GM12864 (cell line): ENCODE measurements at places on chromosomes 3 and 15.

- DNase-seq, result no peak
Measured at GRCh38 chr15:64236156-64236894, 73.5 kb upstream of the PPIB start.

DNA sequence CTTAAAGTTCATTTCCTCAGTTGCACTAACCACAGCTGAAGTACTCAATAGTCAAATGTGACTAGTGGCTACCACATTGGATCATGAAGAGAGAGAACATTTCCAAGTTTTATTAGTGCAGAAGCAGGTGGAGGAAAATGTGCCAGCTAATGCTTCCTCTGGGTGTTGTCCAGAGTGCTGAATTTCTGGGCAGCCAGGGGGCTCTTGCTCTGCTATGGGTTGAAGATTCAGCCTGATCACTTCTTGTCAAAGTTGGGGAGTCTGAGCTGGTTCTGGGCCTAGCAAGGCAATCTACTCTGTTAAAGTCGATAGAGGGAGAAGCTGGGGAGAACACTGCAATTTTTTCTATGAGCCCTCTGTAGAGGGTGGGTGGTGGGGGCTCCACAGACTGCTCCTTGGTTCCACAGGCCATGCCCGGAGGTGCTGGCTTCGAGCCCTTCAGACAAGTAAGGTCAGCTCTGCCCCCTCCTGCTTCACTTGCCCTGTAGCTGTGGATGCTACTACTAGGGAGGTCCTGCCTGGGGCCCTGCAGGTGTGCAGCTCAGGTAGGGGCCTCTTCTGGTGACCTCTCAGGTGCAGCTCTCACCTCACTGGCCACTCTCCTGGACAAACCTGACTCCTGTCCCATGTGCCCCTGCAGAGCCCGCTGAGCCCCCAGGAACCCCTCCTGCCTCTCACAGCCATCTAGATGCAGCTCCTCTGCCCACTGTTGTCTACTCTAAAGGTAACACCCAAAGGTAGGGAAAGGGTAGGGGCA lies 8.2 kb downstream of the ALG3 start:
- DNase-seq, result no peak

DNA sequence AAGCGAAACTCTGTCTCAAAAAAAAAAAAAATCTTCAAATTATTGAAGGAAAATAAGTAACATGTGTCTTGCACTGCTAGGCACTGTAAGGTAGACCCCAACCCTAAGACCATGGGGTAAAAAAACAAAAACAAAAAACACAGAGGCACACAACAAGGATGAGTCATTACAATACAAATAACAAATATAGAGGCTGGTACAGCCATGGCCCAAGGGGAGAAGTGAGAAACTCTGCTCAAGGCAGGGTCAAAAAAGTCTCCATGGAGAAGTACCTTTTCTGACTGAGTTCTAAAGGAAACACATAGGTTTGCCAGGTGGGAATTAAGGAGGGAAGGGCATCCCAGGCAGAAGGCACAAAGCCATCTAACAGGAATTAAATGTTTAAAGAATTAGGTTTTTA lies 54.5 kb downstream of the TOP2B start:
- no peak for DNase-seq

- DNase-seq, result no peak
Measured at GRCh38 chr3:141737678-141738021, 448 bp upstream of the RNF7 start.

DNA sequence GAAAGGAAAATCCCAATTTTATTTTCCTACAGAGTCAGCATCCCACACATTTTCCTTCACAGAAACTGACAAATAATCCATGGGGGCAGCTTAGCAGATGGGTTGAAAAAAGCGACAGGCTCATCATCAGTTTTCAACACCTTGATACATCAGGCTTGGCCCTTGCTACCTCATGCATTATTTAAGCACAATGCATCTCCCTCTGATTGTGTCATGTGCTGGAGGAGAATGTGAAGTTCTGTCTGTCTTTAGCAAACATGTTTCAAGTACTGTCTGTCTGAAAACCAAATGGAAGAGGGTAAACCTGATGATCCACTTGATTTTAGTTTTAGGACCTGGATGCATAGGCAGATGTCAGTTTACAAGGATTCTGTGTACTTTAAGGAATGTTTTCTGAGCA lies 128.6 kb upstream of the ADAMTS9 start:
- no peak for DNase-seq

- DNase-seq, result no peak
Measured at GRCh38 chr3:114994554-114995341, 152.3 kb downstream of the ZBTB20 start.

DNA sequence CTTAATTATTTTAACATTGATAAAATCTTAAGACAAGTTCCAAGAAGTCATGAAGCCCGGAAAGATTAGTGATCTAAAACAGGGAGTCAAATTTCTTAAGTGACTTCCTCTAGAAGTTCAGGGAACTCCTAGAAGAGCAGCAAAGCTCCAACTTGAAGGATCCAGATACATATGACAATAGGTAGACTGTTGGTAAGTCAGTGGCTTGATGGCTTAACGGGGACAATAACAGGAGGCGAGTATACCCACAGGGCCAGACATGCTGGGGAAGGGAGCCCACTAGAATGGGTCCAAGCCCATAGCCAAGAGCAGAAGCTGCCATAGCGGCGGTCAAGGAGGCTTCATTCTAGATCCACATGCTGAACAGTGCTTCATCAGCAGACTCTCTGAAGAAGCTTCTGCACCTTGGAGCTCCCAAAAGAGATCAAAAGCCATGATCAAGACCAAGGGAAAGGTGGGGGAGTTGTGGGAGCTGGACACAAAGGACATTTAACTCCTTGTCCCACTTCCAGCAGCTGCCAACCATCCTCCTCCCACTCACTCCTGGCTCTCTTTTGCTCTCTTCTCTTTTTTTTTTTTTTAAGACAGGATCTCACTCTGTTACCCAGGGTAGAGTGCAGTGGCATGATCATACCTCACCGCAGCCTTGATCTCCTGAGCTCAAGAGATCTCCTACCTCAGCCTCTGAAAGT lies 10.2 kb upstream of the CA12 start:
- no peak for DNase-seq

- DNase-seq, result no peak
Measured at GRCh38 chr3:188160751-188161150, 6.8 kb downstream of the LPP start.

- DNase-seq, result no peak
Measured at GRCh38 chr3:150077107-150077506, 106.4 kb upstream of the PFN2 start.

DNA sequence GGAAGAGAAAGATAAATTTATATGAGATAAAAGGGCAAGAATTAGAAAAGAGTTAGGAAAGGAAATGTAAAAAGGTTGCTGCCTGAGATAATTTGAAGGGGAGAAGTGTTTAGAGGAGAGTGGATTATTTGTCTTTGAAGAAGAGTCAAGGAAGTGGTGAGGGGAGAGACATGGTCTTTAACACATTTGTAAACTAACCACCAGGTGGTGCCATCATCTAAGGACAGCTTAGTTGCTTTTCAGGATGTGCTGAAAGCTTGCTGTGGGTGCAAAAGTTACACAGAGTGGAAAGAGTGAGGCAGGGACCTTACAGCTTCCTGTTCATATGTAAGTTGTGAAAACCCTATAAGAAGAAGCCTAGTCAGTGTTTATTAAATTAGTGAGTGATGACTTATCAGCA lies 114.1 kb upstream of the DNAJC19 start:
- DNase-seq, result peak; percentile 4

DNA sequence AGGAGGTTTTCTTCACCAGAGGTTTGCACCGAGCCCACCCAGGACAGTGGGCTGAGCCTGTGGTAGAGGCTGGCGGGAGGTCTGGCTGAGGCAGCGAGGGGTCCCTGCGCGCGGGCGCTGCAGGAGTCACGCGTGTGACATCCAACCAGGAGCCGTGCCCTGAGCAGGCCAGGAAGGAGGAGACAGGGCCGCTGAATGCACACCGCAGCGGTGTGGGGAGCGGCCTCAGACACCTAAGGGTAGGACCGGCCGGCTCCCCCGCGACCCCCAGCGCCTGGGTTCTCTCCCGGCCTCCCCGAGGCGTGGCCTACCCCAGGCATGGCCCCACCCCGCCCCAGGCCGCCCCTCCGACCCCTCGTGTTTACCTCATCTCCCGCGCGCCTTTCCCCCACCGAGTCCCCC lies 412 bp downstream of the SLC41A3 start:
- no peak for DNase-seq

- no peak for DNase-seq
Measured at GRCh38 chr3:38549957-38550840, 54.1 kb downstream of the EXOG start.

- DNase-seq, result no peak
Measured at GRCh38 chr3:144643771-144644198, 672.2 kb downstream of the DIPK2A start.

DNA sequence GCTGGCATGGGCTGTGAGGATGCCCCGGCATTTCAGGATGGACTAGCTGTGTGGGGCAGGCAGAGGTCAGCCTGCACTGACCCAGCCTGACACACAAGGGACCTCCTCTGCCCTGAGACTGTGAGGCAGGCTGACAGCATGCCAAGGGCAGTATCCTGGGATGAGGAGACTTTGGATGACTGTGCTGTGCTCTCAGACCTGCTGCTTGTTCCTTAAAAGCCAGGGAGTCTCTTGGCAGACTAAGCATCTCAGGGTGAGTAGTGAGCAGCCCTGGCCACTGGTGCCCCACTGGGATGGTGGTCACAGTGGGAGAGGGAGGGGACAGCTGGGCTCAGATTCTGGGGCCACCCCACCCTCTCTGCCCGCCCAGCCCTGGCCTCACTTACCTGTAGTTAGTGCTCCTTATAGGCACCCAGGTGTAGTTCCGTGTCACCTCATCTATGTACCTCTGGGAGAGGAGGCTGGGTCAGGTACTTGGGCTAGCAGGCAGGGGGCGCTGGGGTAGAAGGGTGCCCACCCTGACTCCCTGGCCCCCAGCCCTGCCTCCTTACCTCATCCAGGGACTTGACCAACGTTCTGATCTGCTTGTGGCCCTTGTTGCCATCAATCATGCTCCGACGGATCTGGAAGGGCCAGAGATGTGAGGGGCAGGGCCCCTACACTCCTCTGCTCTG lies 16.1 kb upstream of the TMEM115 start:
- DNase-seq, result no peak

- DNase-seq, result no peak
Measured at GRCh38 chr3:114234745-114235144, 2.6 kb downstream of the ZNF80 start.

- DNase-seq, result no peak
Measured at GRCh38 chr3:126149960-126150515, 30.3 kb downstream of the ALDH1L1 start.

GRCh38 chr15:36755341-36756000 lies 176.0 kb downstream of the CDIN1 start:
- no peak for DNase-seq

DNA sequence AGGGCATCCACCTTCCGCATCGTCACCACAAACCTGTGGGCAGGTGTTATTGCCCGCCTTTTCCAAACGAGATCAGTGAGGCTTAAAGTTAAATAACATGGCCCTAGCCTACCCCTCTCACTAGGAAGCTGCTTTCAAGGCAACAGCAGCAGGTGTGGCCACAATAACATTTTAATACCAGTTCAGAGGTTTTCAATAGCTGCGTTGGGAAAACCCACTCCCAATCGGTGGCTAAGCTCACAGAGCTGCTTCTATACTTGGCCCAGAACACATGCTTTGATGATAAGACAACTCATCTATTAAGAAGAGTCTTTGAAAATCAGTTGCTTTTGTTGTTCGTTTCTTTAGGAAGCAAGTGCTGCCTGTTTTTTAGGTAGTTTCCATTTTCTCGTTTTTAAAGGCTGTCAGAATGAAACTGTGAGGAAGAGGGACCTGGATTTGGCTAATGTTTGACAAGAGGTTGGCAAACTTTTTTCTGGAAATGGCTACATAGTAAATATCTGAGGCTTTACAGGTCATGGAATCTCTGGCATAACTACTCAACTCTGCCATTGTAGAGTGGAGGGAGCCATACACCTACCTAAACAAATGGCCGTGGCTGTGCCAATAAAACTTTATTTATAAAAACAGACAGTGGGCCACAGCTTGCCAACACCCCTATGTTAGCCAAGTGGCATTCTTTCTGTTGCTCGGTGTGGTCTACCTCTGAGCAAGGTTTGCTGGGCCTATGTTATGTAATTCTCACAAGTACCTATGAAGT lies 179.6 kb downstream of the FEZF2 start:
- DNase-seq, result no peak

- DNase-seq, result no peak
Measured at GRCh38 chr3:168870892-168871291, 775.2 kb upstream of the GOLIM4 start.

- no peak for DNase-seq
Measured at GRCh38 chr3:184784731-184785500, 27.1 kb upstream of the VPS8 start.

DNA sequence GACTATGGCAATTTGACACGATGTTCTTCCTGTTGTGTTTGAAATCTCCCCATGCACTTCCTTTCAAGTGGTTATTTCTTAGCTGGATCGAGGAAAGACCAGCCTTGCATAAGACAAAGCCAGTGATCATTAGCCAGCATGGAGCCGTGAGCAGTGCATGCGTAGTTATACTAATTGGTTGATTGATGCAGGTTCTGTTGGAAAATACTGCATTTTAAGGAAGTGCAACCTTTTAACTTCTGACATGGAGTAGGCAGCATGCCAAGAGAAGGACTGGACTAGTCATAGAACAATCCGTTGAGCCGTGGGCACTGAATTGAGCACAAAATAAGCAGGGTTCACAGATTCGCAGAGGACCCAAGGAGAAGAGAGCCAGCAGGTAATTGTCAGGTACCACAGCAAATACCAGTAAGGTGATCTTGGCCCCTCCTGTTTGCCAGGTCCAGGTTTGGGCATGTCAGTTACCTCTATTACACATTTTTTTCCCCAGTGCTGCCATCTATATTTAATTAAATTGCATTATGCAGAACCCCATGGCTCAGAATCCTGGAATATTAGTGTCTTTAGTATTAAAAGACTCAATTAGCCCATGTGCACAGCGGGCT lies 29.0 kb upstream of the BCL6 start:
- DNase-seq, result no peak

- no peak for DNase-seq
Measured at GRCh38 chr3:45120359-45121158, 25.6 kb downstream of the CDCP1 start.

GRCh38 chr15:31483053-31483985 lies 156.7 kb downstream of the KLF13 start:
- no peak for DNase-seq

DNA sequence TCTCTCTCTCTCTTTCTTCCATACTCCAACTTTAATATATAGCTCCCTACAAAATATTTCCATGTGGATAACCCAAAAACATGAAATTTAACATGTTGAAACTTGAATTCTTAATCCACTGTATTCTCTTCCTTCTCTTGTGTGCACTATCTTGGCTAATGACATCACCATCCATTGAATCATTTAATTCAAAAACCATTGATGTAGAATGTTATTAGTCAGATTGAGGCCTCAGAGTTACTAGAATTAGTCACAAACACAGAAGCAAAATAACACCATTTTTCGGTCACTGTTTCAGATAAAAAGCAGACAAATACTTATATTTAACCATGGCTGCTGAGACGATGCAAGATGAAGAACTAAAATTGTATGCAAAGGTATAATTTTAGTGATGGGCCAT lies 256.9 kb upstream of the LRRC3B start:
- DNase-seq, result no peak

DNA sequence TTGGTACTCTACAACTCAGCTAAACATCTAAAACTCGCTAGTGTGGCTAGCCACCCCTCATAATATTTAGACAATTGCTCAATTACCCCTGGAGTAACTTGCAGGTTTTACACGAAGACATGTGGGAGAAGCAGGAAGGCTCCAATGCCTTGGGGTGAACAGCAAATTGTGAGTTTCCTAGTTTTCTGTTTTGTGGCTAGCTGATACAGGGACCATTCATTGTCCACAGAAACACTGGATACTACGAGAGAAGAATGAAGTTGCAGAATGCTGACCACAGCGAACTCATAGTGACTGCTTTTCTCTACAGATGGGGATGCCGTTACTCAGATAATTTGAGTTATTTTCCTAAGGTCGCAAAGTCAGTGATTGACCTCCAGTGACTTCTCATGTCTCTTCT lies 212.9 kb downstream of the P3H2 start:
- DNase-seq, result no peak
